Uterus (tissue), 4 donors: ENCODE measurements at places on chromosomes 13 and 19. TPM values are rescaled to one million over a fixed set of nuclear protein-coding genes. Genes with fewer than 3 reads are reported as not detected.

GRCh38 chr13:39699274-39699673, 43.8 kb downstream of the COG6 start:
- no peaks in the 10 kb centered on the region for H3K4me1 ChIP-seq
- H3K27ac ChIP-seq: no peak overlapping the region
- H3K36me3 ChIP-seq: no peaks in the 10 kb centered on the region
- DNase-seq: no peak

DNA sequence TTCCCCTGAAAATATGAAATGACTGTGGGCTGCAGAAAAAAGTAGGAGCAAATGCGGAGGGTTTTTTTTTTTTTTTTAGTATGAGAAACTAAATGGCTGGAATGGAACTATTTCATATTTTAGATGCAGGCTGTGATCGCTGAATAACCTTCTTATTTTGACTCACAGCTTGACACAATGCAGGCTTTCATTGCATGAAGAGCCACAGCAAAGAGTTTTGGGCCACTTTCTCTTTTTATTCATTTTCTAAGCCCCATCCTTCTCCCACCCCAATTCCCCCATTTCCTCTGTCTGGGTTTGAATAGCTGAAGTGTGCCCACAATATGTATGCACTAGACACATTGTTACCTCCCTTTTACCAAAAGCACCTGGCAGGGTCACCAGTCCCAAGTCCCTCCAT, 125.9 kb downstream of the COG6 start:
- H3K36me3 ChIP-seq: no peaks in the 10 kb centered on the region
- H3K4me1 ChIP-seq: peaks cover 4% of the 10 kb centered on the region
- no peak overlapping the region for H3K27ac ChIP-seq
- DNase-seq: no peak

- no peaks in the 10 kb centered on the region for H3K36me3 ChIP-seq
- H3K4me1 ChIP-seq: no peaks in the 10 kb centered on the region
- no peak overlapping the region for H3K27ac ChIP-seq
Measured at GRCh38 chr13:23325191-23325590, 108.3 kb downstream of the SACS start.

DNA sequence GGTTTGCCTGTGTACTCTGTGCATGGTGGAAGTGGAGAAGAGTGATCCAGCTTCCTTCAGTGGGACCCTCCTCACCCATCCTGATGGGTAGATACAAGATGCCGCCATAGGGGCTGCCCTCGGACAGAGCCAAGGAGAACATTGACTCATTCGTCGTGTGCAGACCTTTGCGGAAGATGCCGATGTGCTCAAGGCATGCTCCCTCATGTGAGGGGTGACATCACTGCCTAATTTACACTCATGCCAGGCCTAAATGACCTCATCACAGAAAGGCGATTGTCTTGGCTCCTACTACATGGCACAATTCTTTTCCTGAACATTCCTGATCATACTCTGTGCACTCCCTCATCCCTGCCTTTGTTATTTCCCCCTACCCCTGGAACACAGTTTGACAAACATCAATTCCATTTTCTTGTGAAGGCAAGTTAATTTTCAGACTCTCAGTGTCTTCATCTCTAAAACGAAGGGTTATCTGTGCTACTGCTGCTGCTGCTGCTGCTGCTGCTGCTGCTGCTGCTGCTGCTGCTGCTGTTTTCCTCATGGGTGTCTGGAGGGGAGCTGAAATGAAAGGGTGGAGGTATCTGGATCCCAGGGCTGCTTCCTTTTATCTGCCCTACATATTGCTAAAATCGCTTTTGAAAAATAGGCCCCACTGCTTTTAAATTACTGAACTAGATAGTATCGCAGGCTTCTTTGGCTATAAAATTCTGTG, 146.5 kb upstream of the ARGLU1 start:
- no peaks in the 10 kb centered on the region for H3K4me1 ChIP-seq
- no peak for DNase-seq
- no peak overlapping the region for H3K4me3 ChIP-seq
- H3K27ac ChIP-seq: no peak overlapping the region
- no peaks in the 10 kb centered on the region for H3K36me3 ChIP-seq

DNA sequence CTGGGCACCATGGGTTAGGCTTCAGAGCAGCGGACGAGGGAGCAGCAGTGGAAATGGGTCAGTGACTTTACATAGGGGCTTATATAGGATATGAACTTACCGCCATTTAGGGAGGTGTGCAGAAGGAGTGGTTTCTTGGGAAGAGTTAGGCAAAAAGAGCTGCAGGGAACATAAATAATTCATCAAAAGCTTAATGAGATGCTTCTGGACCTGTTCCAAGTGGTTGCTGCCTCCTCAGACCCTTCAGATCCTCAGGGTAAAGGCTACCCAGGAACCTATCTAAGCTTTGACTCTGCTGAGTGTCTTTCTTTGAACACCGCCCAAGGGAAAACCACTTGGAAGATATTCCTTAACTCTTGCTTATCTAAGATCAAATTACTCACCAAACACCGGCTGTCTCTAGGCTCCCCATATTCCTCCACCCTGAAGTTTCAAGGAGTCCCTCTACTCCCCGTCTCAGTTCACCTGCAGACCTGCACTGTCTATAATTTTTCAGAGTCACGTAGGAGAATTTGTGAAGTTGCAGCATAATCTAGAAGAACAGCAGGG, at the start of gene IGFL4:
IGFL4 (minus strand) TSS at position 51 of the 549 bp plus-strand sequence; CDS start at position 11, 40 bp downstream.
- no peak within 1 kb of the TSS for H3K27ac ChIP-seq
- no peak within 1 kb of the TSS for H3K4me3 ChIP-seq
- no peaks in the 10 kb centered on the region for H3K4me1 ChIP-seq
- no peak for DNase-seq
- no peaks in the 10 kb centered on the region for H3K36me3 ChIP-seq

- H3K4me1 ChIP-seq: no peaks in the 10 kb centered on the region
- no peak for DNase-seq
- H3K27me3 ChIP-seq: no peaks in the 10 kb centered on the region
- H3K36me3 ChIP-seq: no peaks in the 10 kb centered on the region
Measured at GRCh38 chr13:73544175-73544574, 485.4 kb downstream of the KLF5 start.

- H3K27ac ChIP-seq: no peak overlapping the region
- no peaks in the 10 kb centered on the region for H3K27me3 ChIP-seq
- H3K36me3 ChIP-seq: no peaks in the 10 kb centered on the region
- DNase-seq: no peak
- H3K4me1 ChIP-seq: no peaks in the 10 kb centered on the region
Measured at GRCh38 chr19:51457351-51458013, 772 bp downstream of the SIGLEC8 start.

- H3K27ac ChIP-seq: no peak overlapping the region
- no peaks in the 10 kb centered on the region for H3K36me3 ChIP-seq
- no peaks in the 10 kb centered on the region for H3K27me3 ChIP-seq
- no peak overlapping the region for H3K4me3 ChIP-seq
Measured at GRCh38 chr19:30722186-30722585, 350.0 kb downstream of the ZNF536 start.

DNA sequence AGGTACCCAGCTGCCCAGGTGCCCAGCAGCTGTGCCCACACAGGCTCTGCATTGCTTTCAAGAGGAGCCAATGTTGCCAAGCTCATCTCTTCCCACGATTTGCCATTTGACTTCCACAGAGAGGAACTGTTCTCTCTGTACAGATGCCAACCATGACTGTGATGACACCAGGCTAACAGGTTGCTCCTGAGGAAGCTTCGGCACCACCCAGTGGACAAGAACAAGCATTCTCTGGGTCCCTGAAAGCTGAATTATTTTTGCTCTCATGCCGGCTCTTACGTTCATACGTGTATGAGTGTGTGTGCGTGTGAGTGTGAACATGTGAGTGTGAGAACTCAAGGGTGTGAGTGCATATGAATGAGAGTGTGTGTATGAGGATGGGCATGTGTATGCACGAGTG, 535.2 kb downstream of the LIG4 start:
- H3K4me3 ChIP-seq: no peak overlapping the region
- H3K27ac ChIP-seq: no peak overlapping the region
- no peaks in the 10 kb centered on the region for H3K27me3 ChIP-seq
- no peaks in the 10 kb centered on the region for H3K36me3 ChIP-seq
- no peaks in the 10 kb centered on the region for H3K4me1 ChIP-seq

GEMIN7 gene
- 18.4 TPM for total RNA-seq
